HEK293T (cell line): ENCODE measurements at places on chromosomes 6 and 20.

- DNase-seq = no peak
Measured at GRCh38 chr6:28124971-28125353, 553 bp downstream of the ZSCAN16 start.

GRCh38 chr6:11616200-11616611 is 78.7 kb downstream of the TMEM170B start:
- no peak for DNase-seq

- DNase-seq = no peak
Measured at GRCh38 chr20:10877342-10877741, 203.5 kb upstream of the JAG1 start.

DNA sequence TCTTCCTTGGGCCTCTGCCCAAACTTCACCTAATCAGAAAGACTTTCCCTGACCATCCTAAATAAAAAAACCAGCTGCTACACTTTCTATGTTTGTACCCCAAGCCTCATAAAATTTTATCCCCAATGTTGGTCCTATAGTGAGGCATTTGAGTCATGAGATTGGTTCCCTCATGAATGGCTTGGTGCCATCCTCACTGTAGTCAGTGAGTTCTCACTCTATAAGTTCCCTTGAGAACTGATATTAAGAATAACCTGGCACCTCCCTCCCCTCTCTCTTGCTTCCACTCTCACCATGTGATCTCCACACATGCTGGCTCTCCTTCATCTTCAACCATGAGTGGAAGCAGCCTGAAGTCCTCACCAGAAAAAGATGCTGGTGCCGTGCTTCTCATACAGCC is 316.9 kb upstream of the PRDM1 start:
- no peak for DNase-seq
